Cortex of kidney (tissue), 1 donor: ENCODE measurements at places on chromosomes 7 and 10.

GRCh38 chr7:114530057-114530611 is 115.5 kb downstream of the FOXP2 start:
- no peak for DNase-seq

GRCh38 chr7:34087892-34088891 is 182.9 kb downstream of the BMPER start:
- no peak for DNase-seq

DNA sequence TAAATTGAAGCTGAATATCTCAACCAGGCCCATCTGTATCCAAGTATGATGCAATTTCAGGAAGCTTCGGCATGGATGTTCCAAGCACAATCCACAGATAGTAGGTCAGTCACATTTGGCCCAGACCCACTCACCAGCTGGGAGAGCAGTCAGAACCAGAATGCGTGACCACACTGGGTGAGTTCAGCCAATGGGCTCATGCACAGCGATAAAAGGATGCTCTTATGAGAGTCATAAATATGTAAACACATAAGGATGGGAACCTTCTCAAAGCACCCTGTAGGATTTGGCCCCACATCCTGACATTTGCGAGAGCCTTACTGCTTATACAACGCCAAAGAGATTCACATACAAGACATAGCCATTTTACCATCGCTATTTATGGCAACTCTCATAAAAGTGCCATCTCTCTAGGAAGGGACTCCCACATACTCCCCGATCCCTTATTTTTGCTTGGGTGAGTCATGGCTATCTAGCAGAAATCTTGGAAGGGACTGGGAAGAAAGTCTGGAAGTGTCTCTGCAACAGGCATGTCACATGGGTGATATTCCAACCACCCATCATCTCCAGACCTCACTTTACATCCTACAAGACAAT is 3.0 kb downstream of the AFAP1L2 start:
- DNase-seq, result no peak

- no peak for DNase-seq
Measured at GRCh38 chr7:151317936-151318335, 23.7 kb upstream of the NUB1 start.

DNA sequence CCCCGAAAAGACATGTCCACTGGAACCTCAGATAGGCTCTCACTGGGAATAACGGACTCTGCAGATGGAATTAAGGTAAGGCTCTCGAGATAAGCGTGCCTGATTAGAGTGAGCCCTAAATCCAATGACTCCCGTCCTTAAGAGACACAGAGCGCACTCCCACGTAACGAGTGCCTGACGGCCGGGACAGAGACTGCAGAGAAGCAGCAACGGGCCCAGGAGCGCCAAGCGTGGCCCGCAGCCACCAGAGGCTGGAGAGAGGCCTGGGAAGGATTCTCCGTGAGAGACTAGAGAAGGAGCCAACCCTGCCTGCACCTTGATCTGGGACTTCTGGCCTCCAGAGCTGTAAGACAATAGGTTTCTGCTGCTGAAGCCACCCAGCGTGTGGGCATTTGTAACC is 20.0 kb upstream of the TNRC18 start:
- DNase-seq, result no peak

GRCh38 chr10:131559450-131559911 is 248.0 kb upstream of the TCERG1L start:
- no peak for DNase-seq

GRCh38 chr10:93160829-93161228 is 87.1 kb downstream of the CYP26A1 start:
- DNase-seq, result no peak

DNA sequence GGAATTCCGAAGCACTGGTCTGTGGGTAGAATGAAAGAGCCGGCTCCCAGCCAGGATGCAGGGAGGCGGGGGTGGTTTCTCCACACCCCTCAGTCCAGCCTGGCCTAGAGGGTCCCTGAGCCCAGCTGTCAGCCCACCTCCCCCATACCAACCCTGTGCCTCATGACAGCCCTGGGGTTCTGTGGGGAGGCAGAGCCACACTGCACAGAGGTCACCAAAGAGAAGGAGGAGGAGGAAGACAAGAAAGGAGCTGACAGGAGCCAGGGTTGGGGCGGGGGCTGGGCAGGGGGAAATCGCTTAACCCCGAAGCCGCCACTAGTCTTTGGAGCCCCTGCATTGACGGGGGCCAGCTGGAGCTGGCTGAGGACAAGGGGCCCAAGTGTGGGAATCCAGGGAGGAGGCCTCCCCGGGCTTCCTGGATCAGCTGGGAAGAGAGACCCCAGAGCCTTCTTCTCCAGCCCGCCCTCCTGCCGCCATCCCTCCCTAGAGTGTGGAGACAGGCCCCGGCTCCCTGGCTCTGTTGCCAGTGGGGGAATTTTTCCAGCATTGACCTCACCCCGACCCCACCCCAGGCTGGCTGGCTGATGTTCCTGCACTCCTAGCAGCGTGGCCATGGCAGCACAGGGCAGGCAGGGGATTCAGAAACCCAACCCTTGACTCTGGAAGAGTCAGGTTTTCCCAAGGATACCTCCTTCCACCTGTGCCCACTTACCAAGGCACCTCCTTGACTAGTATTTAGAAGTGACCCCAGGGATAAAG is 32.5 kb downstream of the KAZALD1 start:
- no peak for DNase-seq

DNA sequence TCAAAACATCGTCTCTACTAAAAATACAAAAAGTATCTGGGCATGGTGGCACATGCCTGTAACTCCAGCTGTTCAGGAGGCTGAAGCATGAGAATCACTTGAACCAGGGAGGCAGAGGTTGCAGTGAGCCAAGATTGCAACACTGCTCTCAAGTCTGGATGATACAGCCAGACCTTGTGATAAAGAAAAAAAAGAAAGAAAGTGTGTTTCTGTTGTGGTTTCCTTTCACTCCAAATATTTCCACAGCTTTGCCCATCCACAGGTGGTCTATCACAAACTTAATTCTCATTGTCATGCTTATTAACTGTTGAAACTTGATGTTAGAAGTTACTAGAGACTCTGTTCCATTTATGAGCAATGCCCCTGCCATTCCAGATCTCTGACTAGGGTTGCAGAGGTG is 316.0 kb upstream of the SEMA3C start:
- DNase-seq, result no peak

DNA sequence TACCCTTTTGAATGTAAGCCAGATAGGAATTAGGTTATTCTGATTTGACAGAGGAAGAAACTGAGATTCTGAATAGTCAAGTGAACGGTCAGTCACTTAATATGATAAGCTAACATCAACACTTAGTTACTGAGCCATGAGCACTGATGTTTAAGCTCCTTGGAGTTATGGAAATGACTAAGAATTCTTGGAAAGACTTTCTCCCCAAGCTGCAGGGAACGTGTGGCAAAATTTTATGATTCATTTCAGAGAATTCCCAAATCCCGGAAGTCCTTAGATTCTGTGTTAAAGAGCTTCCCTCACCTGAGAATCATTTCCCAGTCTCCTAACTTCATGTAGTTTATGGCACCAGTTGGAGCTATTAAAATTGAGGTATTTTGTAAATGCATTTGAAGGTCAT is 330.9 kb downstream of the XPNPEP1 start:
- no peak for DNase-seq

DNA sequence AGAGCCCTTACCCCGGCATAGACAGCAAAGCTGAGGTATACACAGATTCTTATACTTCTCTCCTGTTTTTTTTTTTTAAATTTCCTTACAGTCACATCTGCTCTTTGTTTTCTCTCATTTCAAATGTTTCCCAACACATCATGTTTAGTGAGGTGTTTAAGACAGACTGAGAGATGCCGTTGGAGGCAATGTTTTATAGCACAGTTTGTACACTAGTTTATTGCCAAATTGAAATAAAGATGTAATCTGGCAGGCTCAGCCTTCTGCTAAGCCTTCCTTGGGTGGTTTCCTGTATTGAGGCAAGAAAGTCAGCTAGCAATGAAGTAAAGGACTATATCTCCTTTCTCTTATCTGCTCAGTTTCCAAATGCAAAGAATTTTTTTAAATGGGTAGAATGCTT is 393.4 kb downstream of the SORCS1 start:
- no peak for DNase-seq

GRCh38 chr7:157027568-157028198 is 17.2 kb upstream of the MNX1 start:
- no peak for DNase-seq

- DNase-seq, result no peak
Measured at GRCh38 chr7:96300986-96301385, 20.9 kb downstream of the SLC25A13 start.

DNA sequence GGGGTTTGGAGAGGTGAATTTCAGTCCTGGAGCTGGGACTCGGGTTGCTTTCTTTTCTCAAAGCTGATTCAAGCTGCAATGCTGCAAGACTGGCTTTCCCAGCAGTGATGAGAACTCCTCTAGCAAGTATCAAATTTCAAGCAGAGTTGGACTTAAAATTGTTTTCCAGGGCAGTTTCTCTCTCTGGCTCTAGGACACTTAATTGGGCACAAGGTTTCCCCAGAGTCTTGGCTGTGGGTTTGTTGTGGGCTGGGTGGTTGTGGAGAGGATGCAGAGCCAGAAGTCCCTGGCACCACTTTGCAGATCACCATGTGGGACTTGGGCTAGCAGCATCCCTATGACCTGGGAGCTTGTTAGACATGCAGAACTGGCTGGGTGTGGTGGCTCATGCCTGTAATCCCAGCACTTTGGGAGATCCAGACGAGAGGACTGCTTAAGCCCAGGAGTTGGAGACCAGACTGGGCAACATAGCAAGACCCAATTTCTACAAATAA is 16.8 kb downstream of the AKR1B15 start:
- no peak for DNase-seq

DNA sequence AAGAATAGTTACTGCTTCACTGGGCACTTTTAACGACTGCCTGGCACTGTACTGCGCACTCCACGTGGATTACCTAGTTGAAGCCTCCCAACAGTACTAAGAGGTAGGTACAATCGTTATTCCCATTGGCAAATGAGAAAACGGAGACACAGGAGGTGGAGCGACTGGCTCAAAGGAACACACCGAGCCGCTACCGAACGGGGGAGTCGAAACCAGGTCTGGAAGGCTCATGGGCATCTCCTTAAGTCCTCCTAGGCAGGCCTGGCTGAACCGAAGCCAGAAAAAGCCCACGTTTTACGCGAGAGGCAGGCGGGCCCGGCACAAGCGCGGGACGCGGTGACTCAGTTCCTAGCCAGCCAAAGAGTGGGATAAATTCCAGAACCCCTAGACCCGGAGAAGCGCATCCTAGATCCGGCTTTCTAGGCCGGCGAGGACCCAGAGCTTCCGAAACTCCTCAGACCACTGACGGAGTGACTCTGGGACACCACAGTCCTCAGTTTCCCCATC is 472 bp downstream of the PDAP1 start:
- DNase-seq, result no peak

DNA sequence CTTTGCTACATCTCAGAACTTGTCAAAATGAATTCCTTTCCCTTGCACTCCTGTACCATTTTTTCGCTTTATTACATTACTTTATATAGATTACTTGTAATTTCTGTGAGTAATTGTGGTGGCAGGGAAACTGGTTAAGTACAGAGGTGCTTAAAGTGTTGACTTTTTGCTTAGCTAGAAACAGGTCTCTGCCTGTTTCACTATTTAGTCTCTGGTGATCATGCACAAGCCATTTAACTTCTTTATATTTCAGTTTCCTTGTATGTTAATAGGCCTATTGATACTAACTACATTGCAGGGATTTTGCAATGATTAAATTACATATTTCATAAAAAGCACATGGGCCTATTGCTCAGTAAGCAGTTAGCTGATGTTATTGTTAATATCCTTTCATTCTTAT is 233.8 kb downstream of the PRKG1 start:
- no peak for DNase-seq

GRCh38 chr10:5105626-5106025 is 11.4 kb downstream of the AKR1C3 start:
- DNase-seq, result no peak

- DNase-seq, result no peak
Measured at GRCh38 chr7:18353339-18353738, 142.2 kb upstream of the HDAC9 start.

- no peak for DNase-seq
Measured at GRCh38 chr7:31445686-31446355, 68.1 kb upstream of the ITPRID1 start.

GRCh38 chr10:11527691-11528255 is 83.7 kb downstream of the USP6NL start:
- DNase-seq, result no peak
